Esophagus squamous epithelium (tissue), 5 donors: ENCODE measurements at places on chromosomes 5 and 9.
A peak's percentile ranks its signal among the peaks of the same experiment; 100 is the strongest.

- H3K4me1 ChIP-seq, result peaks cover 25% of the 10 kb centered on the region
- H3K27ac ChIP-seq, result peak overlapping the region; percentile 74
- no peaks in the 10 kb centered on the region for H3K36me3 ChIP-seq
- H3K27me3 ChIP-seq, result no peaks in the 10 kb centered on the region
- DNase-seq, result no peak
- H3K4me3 ChIP-seq, result no peak overlapping the region
Measured at GRCh38 chr5:157384971-157385709, 74.9 kb upstream of the NIPAL4 start.

DNA sequence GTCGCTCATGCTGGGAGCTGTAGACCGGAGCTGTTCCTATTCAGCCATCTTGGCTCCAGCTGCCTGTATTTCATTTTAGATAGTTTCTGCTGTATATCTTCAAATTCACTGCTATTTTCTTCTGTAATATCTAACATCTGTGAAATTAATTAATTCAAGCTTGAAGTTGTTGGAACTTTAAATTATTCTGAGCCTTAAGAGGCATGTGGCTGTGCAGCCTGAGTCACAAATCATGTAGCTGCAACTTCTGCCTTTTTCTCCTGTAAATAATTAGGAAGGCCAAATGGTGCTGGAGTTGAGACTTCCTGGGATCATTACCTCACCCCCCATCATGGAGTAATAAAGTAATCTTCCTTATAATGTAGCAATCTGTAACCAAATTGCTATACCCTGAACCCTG lies 183.3 kb upstream of the PCSK5 start:
- DNase-seq, result no peak
- no peaks in the 10 kb centered on the region for H3K27me3 ChIP-seq
- no peak overlapping the region for H3K27ac ChIP-seq

GRCh38 chr5:91315701-91316100 lies 67.4 kb downstream of the ARRDC3 start:
- no peak overlapping the region for H3K4me3 ChIP-seq
- H3K27ac ChIP-seq, result no peak overlapping the region
- no peaks in the 10 kb centered on the region for H3K36me3 ChIP-seq
- H3K27me3 ChIP-seq, result no peaks in the 10 kb centered on the region
- H3K4me1 ChIP-seq, result peaks cover 39% of the 10 kb centered on the region

GRCh38 chr5:14531668-14532067 lies 49.9 kb upstream of the OTULINL start:
- H3K4me3 ChIP-seq, result no peak overlapping the region
